Endothelial cell (in vitro differentiated cells): ENCODE measurements at places on chromosomes 11 and 22. TPM values are rescaled to one million over a fixed set of nuclear protein-coding genes. Genes with fewer than 3 reads are reported as not detected.

GRCh38 chr22:48138855-48139254, 1376.4 kb downstream of the TBC1D22A start:
- H3K4me3 ChIP-seq: no peak overlapping the region
- no peaks in the 10 kb centered on the region for H3K4me1 ChIP-seq

- no peaks in the 10 kb centered on the region for H3K36me3 ChIP-seq
- H3K4me1 ChIP-seq: no peaks in the 10 kb centered on the region
- no peaks in the 10 kb centered on the region for H3K27me3 ChIP-seq
- H3K4me3 ChIP-seq: no peak overlapping the region
These were observed 2.9 kb downstream of the ELF5 start for GRCh38 chr11:34510673-34511072.

The OR2D2 gene
- 0.64 TPM for total RNA-seq

The MAPK8IP2 gene
- 0.69 TPM for total RNA-seq

The POGLUT3 gene
- total RNA-seq: 12.2 TPM

DNA sequence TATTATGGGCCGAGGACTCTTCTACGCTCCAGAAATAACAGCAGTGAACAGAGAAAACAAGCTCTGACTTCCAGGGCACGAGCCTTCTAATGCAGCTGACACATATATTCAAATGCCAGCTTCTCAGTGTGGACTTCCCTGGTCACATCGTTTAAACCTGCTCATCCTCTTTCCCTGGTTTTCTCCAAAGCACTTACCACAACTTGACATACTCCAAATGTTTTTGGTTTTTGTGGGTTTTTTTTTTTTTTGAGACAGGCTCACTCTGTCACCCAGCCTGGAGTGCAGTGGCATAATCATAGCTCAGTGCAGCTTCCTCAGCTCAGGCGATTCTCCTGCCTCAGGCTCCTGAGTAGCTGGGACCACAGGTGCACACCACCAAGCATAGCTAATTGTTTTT, 105.5 kb downstream of the MICAL3 start:
- peaks cover 2% of the 10 kb centered on the region for H3K27me3 ChIP-seq
- H3K36me3 ChIP-seq: peaks cover 4% of the 10 kb centered on the region
- no peak for DNase-seq
- H3K27ac ChIP-seq: no peak overlapping the region

DNA sequence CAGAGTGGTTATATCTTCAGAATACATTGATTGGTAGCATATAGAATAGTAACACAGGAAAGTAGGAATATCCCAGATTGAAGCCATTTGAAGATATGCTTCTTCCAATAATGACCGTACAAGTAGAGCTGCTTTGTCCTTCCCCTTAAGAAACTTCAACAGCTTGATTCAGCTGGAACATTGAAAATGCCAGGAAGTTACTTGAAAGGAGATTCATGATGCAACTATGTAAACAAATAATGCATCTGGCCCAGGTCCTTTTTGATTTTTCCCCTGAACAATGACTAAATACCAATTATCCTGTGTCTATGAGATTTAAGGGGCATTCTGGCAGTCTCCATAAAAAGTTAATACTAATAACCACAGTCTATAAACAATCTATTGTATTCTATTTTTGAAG, 3.0 kb downstream of the DKK3 start:
- H3K4me3 ChIP-seq: no peak overlapping the region
- H3K27me3 ChIP-seq: peaks cover 13% of the 10 kb centered on the region
- H3K27ac ChIP-seq: no peak overlapping the region

GRCh38 chr22:39699631-39700360, 129.2 kb downstream of the CACNA1I start:
- H3K27ac ChIP-seq: no peak overlapping the region
- H3K27me3 ChIP-seq: peaks cover 4% of the 10 kb centered on the region
- no peaks in the 10 kb centered on the region for H3K4me1 ChIP-seq
- H3K4me3 ChIP-seq: no peak overlapping the region
- H3K36me3 ChIP-seq: no peaks in the 10 kb centered on the region

- H3K27ac ChIP-seq: peak overlapping the region; percentile 25
- H3K4me1 ChIP-seq: no peaks in the 10 kb centered on the region
- H3K4me3 ChIP-seq: peak overlapping the region; percentile 31
- DNase-seq: no peak
These were observed 36.7 kb downstream of the SHISAL1 start for GRCh38 chr22:44276041-44276440.

DNA sequence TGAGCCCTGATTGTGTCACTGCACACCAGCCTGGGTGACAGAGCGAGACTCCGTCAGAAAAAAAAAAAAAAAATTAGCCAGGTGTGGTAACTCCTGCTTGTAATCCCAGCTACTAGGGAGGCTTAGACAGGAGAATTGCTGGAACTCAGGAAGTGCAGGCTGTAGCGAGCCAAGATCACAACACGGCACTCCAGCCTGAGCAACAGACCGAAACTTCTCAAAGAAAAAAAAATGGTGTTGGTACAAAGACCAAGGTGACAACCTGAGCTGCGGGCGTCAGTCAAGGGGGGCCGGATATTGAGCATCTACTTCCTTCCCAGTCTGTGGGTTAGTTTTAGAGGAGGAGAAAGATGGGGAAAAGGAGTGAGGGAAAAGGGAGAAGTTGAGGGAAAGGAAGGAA, 48.5 kb upstream of the HSPA8 start:
- H3K27ac ChIP-seq: no peak overlapping the region
- no peaks in the 10 kb centered on the region for H3K36me3 ChIP-seq
- H3K27me3 ChIP-seq: peaks cover 2% of the 10 kb centered on the region
- no peak overlapping the region for H3K4me3 ChIP-seq
- no peak for DNase-seq
